ENCODE measurements at places on chromosomes 6 and 20. TPM values are rescaled to one million over a fixed set of nuclear protein-coding genes. Genes with fewer than 3 reads are reported as not detected.

DNMT3B gene
- 2.5 TPM for total RNA-seq

ZNF337 gene
- total RNA-seq = 9.7 TPM

DNA sequence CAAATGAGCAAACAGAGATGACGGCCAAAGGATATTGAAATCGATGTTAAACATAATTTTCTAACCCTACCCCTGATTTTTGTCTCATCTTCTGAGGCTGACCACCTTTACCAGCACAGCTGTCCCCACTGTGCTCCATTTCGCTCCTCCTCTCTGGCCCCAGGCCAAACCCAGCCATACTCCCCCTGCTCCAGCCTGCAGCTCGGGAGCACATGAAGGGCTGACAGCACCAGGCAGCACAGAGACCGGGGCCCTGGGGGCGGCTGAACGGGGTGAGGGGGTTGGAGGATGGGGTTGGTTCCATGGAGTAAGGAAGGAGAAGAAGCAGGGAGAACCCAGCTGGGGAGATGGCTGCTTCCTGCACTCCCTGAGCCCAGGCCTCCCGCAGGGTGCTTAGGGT is 3.2 kb upstream of the NCR2 start:
- no peaks in the 10 kb centered on the region for H3K36me3 ChIP-seq
- no peaks in the 10 kb centered on the region for H3K4me1 ChIP-seq
- no peak overlapping the region for H3K27ac ChIP-seq

NKX2-2 gene
- total RNA-seq = not detected

- no peak overlapping the region for H3K4me3 ChIP-seq
- no peak for DNase-seq
- no peaks in the 10 kb centered on the region for H3K27me3 ChIP-seq
- peak overlapping the region; percentile 82 for H3K27ac ChIP-seq
- H3K4me1 ChIP-seq = peaks cover 32% of the 10 kb centered on the region
- H3K36me3 ChIP-seq = peaks cover 47% of the 10 kb centered on the region
These were observed 16.5 kb downstream of the PEDS1 start for GRCh38 chr20:50136822-50137599.

GRCh38 chr6:53202052-53202451 is 53.4 kb upstream of the GCM1 start:
- H3K27ac ChIP-seq = no peak overlapping the region
- no peaks in the 10 kb centered on the region for H3K4me1 ChIP-seq
- H3K27me3 ChIP-seq = no peaks in the 10 kb centered on the region
- no peak overlapping the region for H3K4me3 ChIP-seq
- no peaks in the 10 kb centered on the region for H3K36me3 ChIP-seq

PHACTR1 gene
- total RNA-seq = 1.2 TPM

- H3K27me3 ChIP-seq = peaks cover 4% of the 10 kb centered on the region
- H3K4me1 ChIP-seq = no peaks in the 10 kb centered on the region
- DNase-seq = no peak
- no peaks in the 10 kb centered on the region for H3K36me3 ChIP-seq
- no peak overlapping the region for H3K4me3 ChIP-seq
These were observed 194.8 kb downstream of the UNC5CL start for GRCh38 chr6:40844246-40844645.

DNA sequence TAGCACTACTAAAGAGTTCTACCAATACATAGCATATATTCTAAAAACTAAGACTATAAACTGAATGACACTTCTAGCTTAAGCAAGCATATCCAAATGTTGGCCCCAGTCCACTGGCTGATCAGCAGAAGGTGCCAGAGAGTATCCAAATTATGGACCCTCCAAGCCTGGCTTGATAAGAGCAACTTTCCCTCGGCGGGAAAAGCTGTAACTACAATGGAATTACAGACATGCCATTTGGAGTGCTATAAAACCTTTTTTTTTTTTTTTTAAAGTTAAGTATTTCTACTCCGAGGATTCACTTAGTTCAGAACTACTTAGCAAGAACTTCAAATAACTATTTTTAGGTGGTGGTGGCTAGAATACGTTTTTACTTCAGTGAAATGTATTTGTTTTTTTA is 94.6 kb downstream of the EPB41L2 start:
- no peak for DNase-seq
- peak overlapping the region; percentile 77 for H3K27ac ChIP-seq

DNA sequence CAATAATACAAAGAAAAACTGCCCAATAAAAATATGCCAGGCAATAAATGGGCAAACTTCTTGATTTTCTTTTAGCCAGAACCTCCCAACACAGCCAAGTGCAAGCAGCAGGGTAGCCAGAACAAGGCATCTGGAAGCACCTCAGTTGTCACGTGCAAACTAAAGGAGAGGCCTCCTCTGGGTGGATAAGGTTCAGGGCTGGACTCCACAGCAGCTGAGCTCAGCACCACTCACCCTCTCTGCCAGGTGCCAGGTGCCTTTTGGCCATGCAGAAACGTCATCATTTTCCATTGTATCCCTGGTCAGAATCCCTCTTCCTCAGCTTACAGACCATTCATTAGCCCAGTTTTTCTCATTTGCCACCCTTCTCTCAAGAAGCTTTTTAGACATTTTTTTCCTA is 52.7 kb downstream of the SOD2 start:
- H3K4me1 ChIP-seq = no peaks in the 10 kb centered on the region
- H3K27ac ChIP-seq = no peak overlapping the region
- H3K36me3 ChIP-seq = no peaks in the 10 kb centered on the region

ARID1B gene
- total RNA-seq = 55.0 TPM

DNA sequence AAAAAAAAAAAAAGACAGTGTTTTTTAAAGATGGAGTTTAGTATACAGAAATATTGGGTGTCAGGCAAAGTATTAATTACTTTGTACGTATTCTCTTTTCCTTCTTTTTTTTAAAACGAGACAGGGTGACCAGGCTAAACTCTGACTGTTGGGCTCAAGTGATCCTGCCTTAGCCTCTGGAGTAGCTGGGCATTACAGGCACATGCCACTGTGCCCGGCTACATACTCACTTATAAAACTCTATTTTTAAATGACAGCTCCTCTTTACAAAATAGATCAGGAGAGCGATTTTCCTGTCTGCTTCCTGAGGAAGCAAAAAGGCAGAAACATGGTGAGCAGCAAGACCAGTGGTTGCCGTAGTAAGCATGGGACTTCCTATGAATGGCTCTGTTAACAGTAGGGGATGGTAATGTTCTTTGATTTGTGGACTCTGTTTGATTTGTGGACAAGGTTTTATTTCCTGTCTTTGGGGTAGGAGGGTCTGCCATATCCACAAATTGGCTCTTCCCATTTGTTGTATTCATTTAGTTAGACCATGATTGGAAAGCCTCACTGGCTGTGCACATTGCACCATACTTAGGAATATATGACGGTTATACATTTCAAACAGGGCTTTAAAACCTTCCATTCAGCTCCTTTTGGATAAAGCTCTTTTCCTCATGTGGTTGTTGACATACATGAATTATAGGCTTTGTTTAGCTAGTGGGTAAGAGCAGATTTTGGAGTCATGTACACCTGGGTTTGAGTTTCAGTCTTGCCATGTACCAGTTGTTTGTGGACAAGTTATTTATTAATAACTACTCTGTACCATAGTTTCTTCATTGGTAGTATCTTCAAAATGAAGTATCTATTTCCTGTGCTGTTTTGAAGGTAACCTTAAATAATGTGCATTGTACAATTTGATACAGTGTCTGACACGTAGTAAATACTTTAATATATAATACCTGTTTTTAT is 45.1 kb downstream of the PTPRA start:
- no peak for DNase-seq
- H3K27ac ChIP-seq = no peak overlapping the region

MROH8 gene
- 1.8 TPM for total RNA-seq

DNA sequence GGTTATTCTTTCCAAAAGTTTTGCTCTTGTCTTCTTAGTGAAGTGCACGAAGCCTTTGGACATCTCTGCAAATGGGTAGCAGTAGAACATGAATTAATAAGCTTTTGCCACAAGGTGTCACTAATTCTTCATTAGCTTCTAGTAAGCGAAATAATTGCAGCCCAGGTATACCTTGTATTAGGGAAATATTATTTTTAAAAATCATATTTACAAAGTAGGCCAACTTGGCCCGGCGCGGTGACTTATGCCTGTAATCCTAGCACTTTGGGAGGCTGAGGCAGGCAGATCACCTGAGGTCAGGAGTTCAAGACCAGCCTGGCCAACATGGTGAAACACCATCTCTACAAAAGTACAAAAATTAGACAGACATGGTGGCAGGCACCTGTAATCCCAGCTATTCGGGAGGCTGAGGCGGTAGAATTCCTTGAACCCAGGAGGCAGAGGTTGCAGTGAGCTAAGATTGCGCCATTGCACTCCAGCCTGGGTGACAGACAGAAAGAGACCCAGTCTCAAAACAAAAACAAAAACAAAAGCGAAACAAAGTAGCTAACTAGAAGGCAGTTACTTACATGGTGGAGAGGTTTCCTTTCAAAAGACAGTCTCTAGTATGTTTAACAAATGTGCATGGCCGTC is 8.8 kb upstream of the RSPH3 start:
- H3K27ac ChIP-seq = no peak overlapping the region
- no peaks in the 10 kb centered on the region for H3K4me1 ChIP-seq
- DNase-seq = no peak
- H3K36me3 ChIP-seq = no peaks in the 10 kb centered on the region
- H3K4me3 ChIP-seq = no peak overlapping the region

DNA sequence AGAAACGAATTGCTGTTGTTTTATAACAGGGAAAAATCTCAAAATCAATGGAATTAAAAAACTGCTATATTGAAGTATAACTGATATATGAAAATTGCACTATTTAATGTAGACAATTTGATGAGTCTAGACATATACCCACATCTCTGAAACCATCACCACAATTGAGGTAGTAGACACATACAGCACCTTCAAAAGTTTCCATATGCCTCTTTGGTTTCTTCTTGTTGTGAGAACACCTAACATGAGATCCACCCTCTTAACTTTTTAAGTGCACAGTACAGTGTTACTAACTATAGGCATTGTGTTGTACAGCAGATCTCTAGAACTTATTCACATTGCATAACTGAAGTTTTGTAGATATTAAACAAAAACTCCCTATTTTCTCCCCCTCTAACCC is 14.0 kb upstream of the SLC17A5 start:
- H3K36me3 ChIP-seq = no peaks in the 10 kb centered on the region
- H3K4me1 ChIP-seq = peaks cover 8% of the 10 kb centered on the region

PROCR gene
- total RNA-seq = 35.9 TPM

SIRPB1 gene
- total RNA-seq = 1.2 TPM

ENTPD6 gene
- 50.7 TPM for total RNA-seq

DNA sequence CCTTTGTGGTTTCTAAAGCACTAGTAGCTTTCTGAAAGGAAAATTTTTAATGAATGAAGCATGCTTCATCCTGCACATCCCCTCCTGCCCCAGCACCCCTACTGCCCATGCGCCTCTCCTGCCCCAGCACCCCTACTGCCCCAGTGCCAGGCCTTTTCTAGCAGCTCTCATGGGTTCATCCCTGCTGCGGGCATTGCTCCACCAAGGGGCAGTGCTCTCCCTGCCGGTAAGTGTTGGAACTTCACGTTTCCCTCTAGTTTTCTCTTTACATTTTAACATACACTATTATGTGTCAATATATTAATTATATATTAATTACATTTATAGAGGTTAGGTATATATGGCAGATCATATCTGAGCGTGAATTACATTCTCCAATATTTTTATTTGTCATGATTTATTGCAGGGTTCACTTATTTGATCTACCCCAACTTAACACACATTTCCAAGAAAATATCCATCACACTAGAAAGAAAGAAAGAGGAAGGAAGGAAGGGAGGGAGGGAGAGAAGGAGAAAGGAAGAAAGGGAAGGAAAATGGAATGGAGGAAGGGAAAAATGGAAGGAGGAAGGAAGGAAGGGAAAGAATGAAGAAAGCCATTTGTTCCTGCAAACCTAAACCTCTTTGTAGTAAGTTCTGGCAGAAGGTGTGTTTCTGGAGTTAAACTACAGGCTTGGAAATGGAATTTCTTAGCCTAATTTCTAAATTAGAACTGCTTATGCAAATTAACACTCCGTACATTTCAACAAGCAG is 46.8 kb downstream of the CEP43 start:
- H3K36me3 ChIP-seq = no peaks in the 10 kb centered on the region
- no peak overlapping the region for H3K27ac ChIP-seq
- H3K4me1 ChIP-seq = peaks cover 11% of the 10 kb centered on the region
- no peak overlapping the region for H3K4me3 ChIP-seq
- H3K27me3 ChIP-seq = no peaks in the 10 kb centered on the region

DNA sequence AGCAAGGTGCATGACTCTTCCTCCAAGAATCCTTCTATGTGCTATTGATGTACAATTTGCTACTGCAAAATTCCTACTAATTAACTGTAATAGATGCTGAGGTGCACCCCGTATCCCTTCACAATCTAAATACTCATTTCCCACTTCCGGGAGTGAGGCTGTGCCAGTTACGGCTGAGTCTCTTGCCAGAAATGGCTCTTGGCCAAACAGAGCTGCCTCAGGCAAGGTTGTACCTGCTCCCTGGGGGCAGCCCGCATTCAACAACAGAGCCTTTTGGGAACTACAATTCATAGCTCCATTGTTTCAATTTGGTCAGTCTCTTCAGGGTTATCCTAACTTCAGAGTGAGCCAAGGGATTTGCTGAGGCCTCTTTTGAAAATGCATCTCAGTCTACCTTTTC is 789.8 kb upstream of the MAP3K7 start:
- DNase-seq = no peak
- H3K27me3 ChIP-seq = no peaks in the 10 kb centered on the region
- H3K4me3 ChIP-seq = no peak overlapping the region

- no peak for DNase-seq
- H3K4me3 ChIP-seq = no peak overlapping the region
- no peaks in the 10 kb centered on the region for H3K27me3 ChIP-seq
- H3K36me3 ChIP-seq = no peaks in the 10 kb centered on the region
These were observed 271.2 kb downstream of the PRL start for GRCh38 chr6:22025468-22026163.

DNA sequence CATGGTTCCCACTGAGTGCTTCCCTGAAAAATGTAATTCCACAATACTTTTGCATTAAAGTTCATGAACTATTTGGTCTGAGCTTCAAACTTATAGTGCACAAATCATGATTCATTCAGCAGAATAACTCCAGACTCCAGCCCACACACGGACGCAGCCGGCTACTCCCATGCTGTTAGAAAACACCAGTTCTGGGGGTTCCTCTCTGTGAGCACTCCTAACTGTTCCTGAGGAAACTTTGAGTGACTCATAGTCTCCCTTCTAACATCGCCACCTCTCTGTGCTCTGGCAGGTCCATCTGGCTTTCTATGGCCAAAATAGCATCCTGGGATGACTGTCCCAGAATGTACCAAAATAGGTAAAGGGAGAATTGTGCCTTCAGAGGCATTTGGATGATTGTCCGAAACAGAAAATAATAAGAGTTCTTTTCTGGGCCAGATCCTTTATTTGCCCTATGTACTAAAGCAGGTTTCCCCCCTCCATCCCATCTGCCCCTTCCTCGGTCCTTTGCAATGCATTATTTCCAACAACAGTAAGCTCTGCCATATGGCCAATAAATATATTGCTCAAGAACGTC is 32.3 kb upstream of the LY86 start:
- peak; percentile 44 for DNase-seq
- peaks cover 4% of the 10 kb centered on the region for H3K4me1 ChIP-seq
- H3K4me3 ChIP-seq = no peak overlapping the region
- no peaks in the 10 kb centered on the region for H3K36me3 ChIP-seq

AVP gene
- not detected for total RNA-seq

RHAG gene
- total RNA-seq = not detected

- DNase-seq = no peak
- H3K27ac ChIP-seq = no peak overlapping the region
- H3K4me3 ChIP-seq = no peak overlapping the region
- H3K27me3 ChIP-seq = no peaks in the 10 kb centered on the region
- no peaks in the 10 kb centered on the region for H3K4me1 ChIP-seq
These were observed 60.5 kb downstream of the FNDC1 start for GRCh38 chr6:159229651-159230051.

FNDC1 gene
- total RNA-seq = 34.2 TPM

Data from osteoblast (primary cell).